ENCODE measurements at places on chromosomes 1 and 21. TPM values are rescaled to one million over a fixed set of nuclear protein-coding genes. Genes with fewer than 3 reads are reported as not detected.

CFH gene
- total RNA-seq, result 0.42 TPM

S100A7A gene
- not detected for total RNA-seq

TAS1R3 gene
- 0.34 TPM for total RNA-seq

ANKRD35 gene
- total RNA-seq, result 0.52 TPM

INAVA gene
- total RNA-seq, result not detected

GPR25 gene
- not detected for total RNA-seq

LRRC53 gene
- not detected for total RNA-seq

Measured in activated T-helper 1 cell treated with anti-CD3 and anti-CD28 coated beads, Interleukin-12 subunit alpha, Interleukin-12 subunit beta, Interleukin-2, Interleukin-4 antibody, amounts not matched to agents 30 ng/mL and 10 ng/mL and 1 ng/mL, durations not matched to agents 14 hours and 24 hours and 36 hours (primary cell).